Activated T-cell treated with anti-CD3 and anti-CD28 coated beads, Interleukin-2, amount 50 U/mL, for 72 hours (primary cell): ENCODE measurements at places on chromosomes 7 and 10.
A peak's percentile ranks its signal among the peaks of the same experiment; 100 is the strongest.

- no peak overlapping the region for H3K4me3 ChIP-seq
- no peaks in the 10 kb centered on the region for H3K27me3 ChIP-seq
- peaks cover 6% of the 10 kb centered on the region for H3K36me3 ChIP-seq
- DNase-seq = no peak
- no peak overlapping the region for H3K27ac ChIP-seq
- no peaks in the 10 kb centered on the region for H3K4me1 ChIP-seq
These were observed 75.6 kb upstream of the OGDHL start for GRCh38 chr10:49837685-49838084.

DNA sequence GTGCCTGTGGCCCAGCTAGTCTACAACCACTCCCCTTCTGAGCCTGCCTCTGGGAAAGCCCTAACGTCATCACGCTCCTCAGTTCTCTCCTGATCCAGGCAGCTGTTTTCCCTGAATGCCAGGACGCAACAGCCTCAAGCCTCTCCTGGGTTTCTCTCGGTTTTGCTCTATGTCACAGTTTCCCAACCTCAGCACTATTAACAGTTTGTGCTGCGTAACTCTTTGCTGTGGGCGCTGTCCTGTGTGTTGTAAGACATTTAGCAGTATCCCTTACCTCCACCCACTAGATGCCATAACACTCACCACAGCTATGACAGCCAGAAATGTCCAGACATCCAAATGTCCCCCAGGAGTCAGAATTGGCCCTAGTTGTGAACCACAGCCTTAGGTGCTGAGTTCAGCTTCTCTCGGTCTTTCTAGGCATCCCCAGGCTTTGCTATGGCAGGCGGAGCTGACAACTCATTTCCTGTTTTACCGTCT is 226.3 kb upstream of the NPVF start:
- H3K4me3 ChIP-seq = no peak overlapping the region
- DNase-seq = no peak
- H3K27ac ChIP-seq = no peak overlapping the region
- H3K4me1 ChIP-seq = no peaks in the 10 kb centered on the region
- H3K27me3 ChIP-seq = no peaks in the 10 kb centered on the region

DNA sequence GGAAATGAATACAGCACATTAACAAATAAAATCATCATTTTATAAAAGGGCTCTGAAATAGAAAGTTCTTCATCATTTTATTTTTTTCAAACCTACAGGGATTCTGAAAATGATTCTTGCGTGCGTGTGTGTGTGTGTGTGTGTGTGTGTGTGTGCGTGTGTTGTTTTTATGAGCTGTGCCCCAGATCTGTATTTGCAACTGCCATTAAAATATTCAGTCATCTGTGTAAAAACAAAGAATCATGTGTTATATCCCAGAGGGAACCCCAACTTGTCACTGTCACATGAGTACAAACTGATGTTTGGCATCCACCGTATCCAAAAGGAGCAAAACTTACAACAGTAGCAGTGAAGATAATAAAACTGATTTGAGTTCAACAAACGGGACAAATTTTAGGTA is 635.4 kb upstream of the PFKP start:
- H3K4me3 ChIP-seq = no peak overlapping the region
- H3K27me3 ChIP-seq = no peaks in the 10 kb centered on the region
- no peak for DNase-seq
- no peaks in the 10 kb centered on the region for H3K36me3 ChIP-seq
- H3K27ac ChIP-seq = no peak overlapping the region

- DNase-seq = no peak
- H3K4me3 ChIP-seq = no peak overlapping the region
- no peak overlapping the region for H3K27ac ChIP-seq
- peaks cover 2% of the 10 kb centered on the region for H3K36me3 ChIP-seq
- no peaks in the 10 kb centered on the region for H3K27me3 ChIP-seq
These were observed 4.5 kb upstream of the OR2AE1 start for GRCh38 chr7:99881370-99881769.

GRCh38 chr10:9294132-9294663 is 1239.7 kb downstream of the GATA3 start:
- no peaks in the 10 kb centered on the region for H3K36me3 ChIP-seq
- peak; percentile 19 for DNase-seq
- H3K27ac ChIP-seq = peak overlapping the region; percentile 93
- peaks cover 18% of the 10 kb centered on the region for H3K4me1 ChIP-seq

- H3K4me3 ChIP-seq = no peak overlapping the region
- H3K27ac ChIP-seq = no peak overlapping the region
- no peaks in the 10 kb centered on the region for H3K27me3 ChIP-seq
- H3K4me1 ChIP-seq = no peaks in the 10 kb centered on the region
- no peak for DNase-seq
- no peaks in the 10 kb centered on the region for H3K36me3 ChIP-seq
These were observed 13.8 kb upstream of the NRF1 start for GRCh38 chr7:129597672-129598071.
